Fibroblast of the aortic adventitia (primary cell): ENCODE measurements at places on chromosomes 12 and 14. TPM values are rescaled to one million over a fixed set of nuclear protein-coding genes. Genes with fewer than 3 reads are reported as not detected.
A peak's percentile ranks its signal among the peaks of the same experiment; 100 is the strongest.

GRCh38 chr12:102408487-102409297 is 71.7 kb downstream of the IGF1 start:
- no peak for DNase-seq

- DNase-seq = no peak
Measured at GRCh38 chr14:72532686-72533454, 361.0 kb downstream of the DPF3 start.

- no peak for DNase-seq
Measured at GRCh38 chr12:19695244-19696098, 256.2 kb downstream of the AEBP2 start.

GRCh38 chr14:72479461-72479931 is 414.4 kb downstream of the DPF3 start:
- no peak for DNase-seq

DNA sequence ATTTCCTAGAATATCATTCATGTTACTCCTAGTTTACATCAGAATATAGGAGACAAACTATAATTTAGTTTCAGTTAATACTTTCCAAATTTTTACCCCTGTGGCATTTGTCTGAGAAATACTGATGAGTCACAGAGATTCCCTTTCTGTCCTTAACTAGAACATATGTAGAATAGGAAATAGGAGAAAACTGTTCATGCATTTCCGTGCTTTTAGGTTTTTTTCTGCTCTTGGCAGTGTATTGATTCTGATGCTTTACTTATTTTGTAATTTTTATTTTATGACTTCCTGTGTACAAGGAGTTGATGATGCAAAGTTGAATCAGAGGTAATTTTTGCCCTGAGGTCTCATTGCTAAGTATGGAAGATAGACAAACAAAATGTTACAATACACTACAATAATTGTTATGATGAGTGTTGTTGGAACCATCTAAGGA is 23.0 kb downstream of the MNAT1 start:
- peak; percentile 57 for DNase-seq

GRCh38 chr14:68486033-68486732 is 306.7 kb downstream of the ZFP36L1 start:
- no peak for DNase-seq

Gene FITM1
- 0.18 TPM in 1 of 2 replicates, not detected in the other for total RNA-seq

DNA sequence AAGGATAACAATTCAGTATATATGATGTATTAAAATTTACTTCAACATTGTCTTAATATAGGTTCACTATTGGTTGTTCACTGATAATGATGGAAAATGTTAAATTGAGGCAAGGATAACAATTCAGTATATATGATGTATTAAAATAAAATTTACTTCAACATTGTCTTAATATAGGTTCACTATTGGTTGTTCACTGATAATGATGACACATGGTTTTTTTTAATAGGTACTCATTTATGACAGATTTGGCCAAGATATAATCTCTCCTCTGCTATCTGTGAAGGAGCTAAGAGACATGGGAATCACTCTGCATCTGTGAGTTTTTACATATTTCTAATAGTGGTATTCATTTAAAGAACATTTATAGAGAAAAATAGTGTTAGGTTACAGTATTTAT is 8.1 kb downstream of the SCFD1 start:
- no peak for DNase-seq

- no peak for DNase-seq
Measured at GRCh38 chr14:61108496-61109141, 127.6 kb downstream of the SLC38A6 start.

Gene INHBC
- total RNA-seq = not detected in 2 replicates

- peak; percentile 26 for DNase-seq
Measured at GRCh38 chr12:26233631-26234030, 38.3 kb downstream of the SSPN start.

DNA sequence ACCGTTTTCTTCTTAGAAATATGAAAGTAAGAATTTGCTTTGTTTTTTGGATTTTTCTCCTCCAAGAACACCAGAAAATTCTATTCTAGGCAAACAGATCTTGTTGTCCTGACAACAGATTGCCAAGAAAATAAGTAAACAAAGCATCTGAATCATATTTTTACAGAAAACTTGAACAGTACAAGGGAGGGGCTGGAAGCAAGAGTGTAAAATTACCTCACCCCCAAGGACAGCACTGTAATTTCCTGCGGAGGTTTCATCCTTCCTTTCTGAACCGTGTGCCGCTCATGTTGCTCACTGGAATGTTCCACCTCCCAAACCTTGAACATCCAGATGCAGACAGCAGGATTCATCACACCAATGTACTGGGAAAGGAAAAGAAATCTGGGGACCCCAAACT is 5.4 kb upstream of the CAMKK2 start:
- DNase-seq = no peak

- no peak for DNase-seq
Measured at GRCh38 chr12:119505001-119505400, 88.6 kb upstream of the TMEM233 start.

- no peak for DNase-seq
Measured at GRCh38 chr12:109738209-109738608, 24.6 kb downstream of the FAM222A start.

DNA sequence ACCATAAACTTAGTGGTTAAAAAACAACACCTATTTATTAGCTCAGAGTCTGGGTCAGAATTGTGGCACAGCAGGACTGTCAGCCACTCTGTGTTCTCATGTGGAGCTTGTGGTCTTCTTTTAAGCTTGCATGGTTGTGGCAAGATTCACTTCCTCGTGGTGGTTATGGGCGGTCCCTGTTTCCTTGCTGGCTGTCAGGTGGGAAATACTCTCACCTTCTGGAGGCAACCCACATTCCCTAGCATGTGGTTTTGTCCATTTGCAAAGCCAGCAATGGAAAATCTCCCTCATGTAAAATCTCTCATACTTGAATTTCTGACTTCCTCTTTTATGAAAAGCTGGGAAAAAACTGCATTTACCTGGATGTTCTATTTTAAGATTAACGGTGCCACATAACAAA is 229.8 kb downstream of the ALX1 start:
- no peak for DNase-seq

DNA sequence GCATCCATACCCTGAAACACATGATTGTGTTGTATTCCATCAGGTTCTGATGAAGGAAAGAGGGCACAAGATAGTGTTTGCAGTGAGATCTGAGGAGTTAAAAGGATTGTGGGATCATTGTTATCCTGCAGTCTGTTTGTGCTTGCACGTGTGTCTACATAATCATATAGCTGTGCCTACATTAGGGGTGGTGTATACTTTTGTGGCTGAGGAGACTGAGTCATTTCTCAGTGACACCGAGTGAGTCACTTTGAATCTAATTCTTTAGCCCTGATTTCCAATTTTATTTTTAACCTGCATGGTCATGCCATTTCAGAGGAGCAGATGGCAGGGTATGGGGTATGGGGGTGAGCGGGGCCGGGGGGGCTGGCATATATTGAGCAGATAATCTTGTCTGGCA is 133.2 kb downstream of the ANO4 start:
- peak; percentile 51 for DNase-seq

Gene TGM1
- 0.36 and 6.1 TPM in 2 replicates for total RNA-seq

DNA sequence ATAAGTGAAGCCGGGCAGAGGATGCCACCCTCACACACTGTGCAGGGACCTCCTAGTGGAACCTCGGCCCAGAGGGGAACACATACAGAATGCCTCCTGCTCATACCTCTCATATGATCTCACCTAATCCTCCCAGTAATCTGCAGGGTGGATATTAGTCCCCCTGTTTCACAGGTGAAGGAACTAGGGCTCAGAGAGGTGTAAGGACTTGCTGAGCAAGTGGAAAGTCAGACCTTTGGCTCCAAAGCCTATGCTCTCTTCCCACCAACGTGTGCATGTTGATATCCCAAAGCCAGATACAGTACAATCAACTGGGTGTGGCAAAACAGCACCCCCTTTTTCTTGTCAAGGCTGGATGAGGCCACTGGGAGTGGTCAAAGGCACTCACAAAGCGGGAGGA is 4.2 kb downstream of the MYH6 start:
- DNase-seq = no peak

Gene PRICKLE1
- 15.6 and 17.4 TPM in 2 replicates for total RNA-seq

Gene NRXN3
- total RNA-seq = 0.18 and 0.41 TPM in 2 replicates

Gene KERA
- total RNA-seq = not detected in 2 replicates

GRCh38 chr12:111597831-111598636 is 1.1 kb downstream of the ATXN2 start:
- DNase-seq = no peak

DNA sequence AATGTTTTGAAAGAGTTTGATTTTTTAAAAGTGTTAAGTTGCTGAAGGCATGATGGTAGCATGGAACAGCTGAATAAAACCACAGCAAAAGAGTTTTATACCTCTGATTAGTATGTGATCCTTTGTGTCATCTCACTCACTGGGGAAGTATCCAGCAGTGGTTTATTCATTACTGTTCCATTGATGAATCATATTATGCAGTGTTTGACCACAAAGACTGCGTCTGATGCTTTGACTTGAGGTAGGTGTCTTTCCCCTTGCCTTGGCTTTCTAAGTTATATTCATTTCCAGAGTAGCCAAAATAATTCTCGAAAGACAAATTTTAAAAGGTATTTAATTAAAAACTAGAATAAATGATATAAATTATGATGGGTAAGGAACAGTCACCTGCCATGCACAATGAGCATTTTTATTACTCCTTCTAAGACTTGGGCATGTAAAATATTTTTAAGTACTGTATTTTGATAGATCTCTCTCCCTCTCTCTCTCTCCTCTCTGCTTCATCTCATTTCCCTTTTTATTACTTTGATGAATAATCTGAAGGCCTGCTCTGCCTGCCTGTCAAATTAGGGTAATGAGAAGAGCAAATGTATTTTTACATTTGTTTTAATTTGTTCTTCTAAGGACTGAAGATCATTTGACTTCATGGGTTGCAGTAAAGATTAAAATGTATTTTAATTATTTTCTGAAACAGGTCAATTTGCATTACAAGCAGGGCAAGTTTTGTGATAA is 164.9 kb downstream of the NAV3 start:
- peak; percentile 54 for DNase-seq

Gene PGF
- 0.36 and 2.1 TPM in 2 replicates for total RNA-seq

DNA sequence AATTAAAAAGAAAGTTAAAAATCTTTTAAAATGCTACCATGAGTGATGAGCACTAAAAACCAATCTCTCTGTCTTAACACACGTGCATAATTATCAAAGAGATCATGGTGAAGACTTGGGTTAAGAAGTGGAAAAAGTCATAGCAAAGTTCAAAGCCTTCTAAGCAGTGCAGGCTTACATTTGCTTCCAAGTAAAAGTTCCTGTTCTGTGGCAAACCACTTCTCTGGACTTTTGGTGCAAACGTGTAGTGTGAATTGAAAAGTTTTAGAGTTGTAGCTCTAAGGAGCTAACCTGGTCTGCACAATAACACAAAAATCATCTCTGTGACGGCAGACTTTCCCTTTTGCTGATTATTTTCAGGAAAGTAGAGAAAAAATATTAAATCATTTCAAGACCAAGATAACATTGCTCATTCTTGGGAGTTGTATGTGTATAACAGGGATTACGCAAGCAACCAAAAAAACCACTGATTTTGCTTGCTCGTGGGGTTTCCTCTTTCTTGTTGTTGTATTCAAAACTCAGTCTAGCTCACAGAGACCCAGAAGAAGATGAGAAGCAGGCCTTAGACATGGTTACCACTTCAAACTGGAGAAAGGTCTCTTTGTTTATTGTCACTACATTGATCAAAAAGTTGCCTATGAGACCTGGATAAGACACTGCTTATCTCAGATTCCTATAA is 2.3 kb upstream of the GLIPR1 start:
- DNase-seq = peak; percentile 84

Gene ADAMTS20
- not detected in 2 replicates for total RNA-seq

- DNase-seq = no peak
Measured at GRCh38 chr14:44609876-44610510, 102.9 kb upstream of the FSCB start.

DNA sequence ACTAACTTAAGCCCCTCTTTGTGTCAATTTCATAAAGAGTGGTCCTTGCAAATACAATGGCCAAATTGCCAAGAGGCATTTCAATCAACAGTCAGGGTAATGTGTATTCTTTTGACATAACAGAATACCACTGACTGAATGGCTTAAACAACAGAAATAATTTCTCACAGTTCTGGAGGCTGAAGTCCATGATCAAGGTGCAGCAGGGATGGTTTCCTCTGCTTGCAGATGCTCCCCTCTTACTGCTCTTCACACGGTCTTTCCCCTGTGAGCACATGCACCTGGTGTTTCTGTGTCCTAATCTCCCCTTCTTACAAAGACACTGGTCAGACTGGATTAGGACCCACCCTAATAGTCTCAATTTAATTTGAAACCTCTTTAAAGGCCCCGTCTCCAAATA is 31.9 kb downstream of the FGFR1OP2 start:
- DNase-seq = no peak

GRCh38 chr14:104023325-104024055 is 62.0 kb upstream of the ASPG start:
- no peak for DNase-seq

GRCh38 chr12:4939418-4940023 is 29.8 kb downstream of the KCNA1 start:
- DNase-seq = peak; percentile 5

Gene GPD1
- 0.36 TPM in 1 of 2 replicates, not detected in the other for total RNA-seq

DNA sequence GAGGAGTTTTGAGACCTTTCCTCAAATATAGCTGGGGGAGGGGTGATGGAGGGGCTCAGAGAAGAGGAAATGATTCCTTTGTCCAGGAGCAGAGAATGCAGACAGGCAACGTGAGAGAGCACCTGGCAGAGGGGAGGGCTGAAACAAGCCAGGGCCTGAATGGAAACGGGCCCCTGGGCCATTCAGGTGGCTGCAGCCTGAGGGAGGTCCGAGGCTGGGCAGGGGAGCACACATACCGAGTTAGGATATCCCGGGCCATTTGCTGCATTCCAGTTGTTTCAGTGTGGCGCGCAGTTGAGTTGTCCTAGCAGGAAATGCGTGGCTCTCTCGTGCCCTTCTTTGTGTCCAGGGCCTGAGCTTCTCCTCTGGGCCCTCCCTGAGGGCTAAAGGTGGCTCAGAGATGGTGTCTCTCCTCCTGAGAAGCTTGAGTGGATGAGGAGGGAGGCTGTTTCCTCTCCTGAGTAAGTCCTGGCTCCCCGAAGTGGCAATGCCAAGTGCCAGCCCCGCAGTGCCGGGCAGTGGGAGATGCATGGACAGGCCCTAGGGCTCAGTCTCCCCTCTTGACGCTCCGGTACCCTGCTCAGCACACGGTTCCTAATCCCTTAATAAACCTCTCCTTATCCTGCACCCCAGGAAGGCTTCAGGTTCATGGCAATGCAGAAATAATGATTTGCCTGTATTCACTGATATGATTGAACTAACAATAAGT is 85.5 kb upstream of the VRK1 start:
- DNase-seq = no peak

- DNase-seq = no peak
Measured at GRCh38 chr14:64870160-64870559, 9.5 kb downstream of the SPTB start.

Gene ADAM20
- 1.3 and 1.4 TPM in 2 replicates for total RNA-seq

DNA sequence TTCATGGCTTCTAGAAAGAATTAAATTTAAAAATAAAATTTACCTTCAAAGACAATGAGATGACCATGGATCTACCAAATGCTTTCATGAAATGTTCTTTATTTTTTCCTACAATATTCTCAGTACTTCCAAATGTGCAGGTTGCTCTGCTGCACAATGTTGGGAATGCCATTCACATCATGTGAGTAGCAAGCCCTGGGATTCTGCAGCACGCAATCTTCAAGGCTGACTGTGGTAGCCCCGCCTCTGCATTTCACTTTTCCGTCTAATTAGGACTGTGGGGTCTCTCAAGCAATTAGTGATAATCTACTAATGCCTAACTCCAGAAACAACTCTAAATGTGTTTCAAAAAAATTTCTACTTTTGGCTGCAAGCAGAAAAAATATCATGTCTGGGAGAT is 13.7 kb upstream of the NTN4 start:
- no peak for DNase-seq
